ENCODE measurements at places on chromosomes 3 and 15. TPM values are rescaled to one million over a fixed set of nuclear protein-coding genes. Genes with fewer than 3 reads are reported as not detected.
A peak's percentile ranks its signal among the peaks of the same experiment; 100 is the strongest.

DNA sequence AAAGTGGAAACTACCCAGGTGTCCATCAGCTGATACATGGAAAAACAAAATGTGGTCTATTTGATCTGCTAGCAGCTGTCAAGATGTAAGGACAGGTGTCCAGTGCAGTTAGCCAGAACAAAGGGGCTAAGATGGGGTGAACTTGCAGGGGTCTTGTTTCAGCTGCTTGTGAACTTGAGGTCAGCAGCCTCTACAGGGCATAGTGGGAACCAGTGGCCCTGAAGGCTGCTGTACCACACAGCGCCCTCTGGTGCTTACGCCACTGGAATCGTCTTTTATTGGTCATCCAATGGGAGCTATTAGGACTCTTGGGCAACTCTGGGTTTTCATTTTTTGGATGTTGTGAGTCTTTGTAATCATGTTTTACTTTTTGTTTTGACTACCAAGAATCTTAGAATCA lies 62.2 kb upstream of the CTSH start:
- DNase-seq: no peak
- H3K27ac ChIP-seq: no peak overlapping the region
- H3K4me1 ChIP-seq: no peaks in the 10 kb centered on the region
- no peaks in the 10 kb centered on the region for H3K36me3 ChIP-seq
- no peaks in the 10 kb centered on the region for H3K27me3 ChIP-seq

Gene MME
- 9.1 TPM for total RNA-seq

DNA sequence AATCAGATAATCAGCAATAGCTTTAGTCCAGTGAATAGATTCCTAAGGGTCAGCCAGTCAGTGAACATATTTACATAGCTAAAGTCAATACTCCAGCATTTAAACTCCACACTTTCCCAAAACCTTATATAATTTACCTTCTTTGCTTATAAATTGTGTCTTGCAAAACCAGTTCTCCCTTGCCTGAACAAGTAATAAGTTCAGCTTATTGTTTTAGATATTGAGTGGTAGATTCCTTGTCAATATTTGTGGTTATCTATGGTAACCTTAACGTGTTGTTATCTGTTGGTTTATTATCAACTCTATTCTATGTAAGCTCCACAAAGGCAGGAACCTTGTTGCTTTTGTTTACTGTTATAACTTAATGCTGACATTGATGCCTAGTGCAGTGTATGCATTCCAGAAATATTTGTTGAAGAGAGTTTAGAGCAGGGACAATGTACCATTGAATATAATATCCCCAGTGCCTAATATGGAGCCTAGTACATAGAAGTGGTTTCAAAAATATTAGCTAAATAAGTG lies 24.0 kb downstream of the PLSCR5 start:
- H3K36me3 ChIP-seq: no peaks in the 10 kb centered on the region
- no peak for DNase-seq

DNA sequence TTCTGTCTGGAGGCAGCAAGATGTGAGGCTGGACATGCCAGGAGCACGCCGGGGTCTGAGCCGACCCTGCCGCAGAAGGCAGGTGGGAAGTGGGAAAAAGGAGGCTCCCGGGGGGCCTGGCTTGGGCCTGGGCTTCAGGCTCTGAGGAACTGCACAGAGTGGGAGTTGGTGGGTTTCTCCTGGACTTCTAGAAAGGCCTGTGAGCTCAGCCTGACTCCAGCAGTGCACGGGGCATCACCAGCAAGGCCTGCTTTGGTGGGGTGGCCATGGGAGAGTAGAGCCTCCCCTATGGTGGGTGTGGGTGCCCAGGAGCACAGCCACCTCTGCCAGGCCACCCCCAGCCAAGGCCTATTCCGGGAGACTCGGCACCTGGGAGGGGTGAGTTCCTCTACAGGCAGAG lies 18.1 kb upstream of the SLC41A3 start:
- no peaks in the 10 kb centered on the region for H3K27me3 ChIP-seq
- H3K4me3 ChIP-seq: no peak overlapping the region

Gene CYP1A2
- 0.15 TPM for total RNA-seq

Gene PROS1
- 119 TPM for total RNA-seq

GRCh38 chr15:38176155-38176554 lies 76.5 kb upstream of the SPRED1 start:
- DNase-seq: no peak
- H3K27ac ChIP-seq: no peak overlapping the region
- H3K4me1 ChIP-seq: no peaks in the 10 kb centered on the region
- no peak overlapping the region for H3K4me3 ChIP-seq
- H3K27me3 ChIP-seq: no peaks in the 10 kb centered on the region

- peak; percentile 98 for DNase-seq
- no peaks in the 10 kb centered on the region for H3K27me3 ChIP-seq
- H3K4me3 ChIP-seq: peak overlapping the region; percentile 41
- no peaks in the 10 kb centered on the region for H3K36me3 ChIP-seq
These were observed 162.5 kb upstream of the TBL1XR1 start for GRCh38 chr3:177359593-177360357.
